ENCODE measurements at places on chromosomes 11 and 22.

GRCh38 chr11:47992959-47993820 lies 12.8 kb downstream of the PTPRJ start:
- no peak for DNase-seq

DNA sequence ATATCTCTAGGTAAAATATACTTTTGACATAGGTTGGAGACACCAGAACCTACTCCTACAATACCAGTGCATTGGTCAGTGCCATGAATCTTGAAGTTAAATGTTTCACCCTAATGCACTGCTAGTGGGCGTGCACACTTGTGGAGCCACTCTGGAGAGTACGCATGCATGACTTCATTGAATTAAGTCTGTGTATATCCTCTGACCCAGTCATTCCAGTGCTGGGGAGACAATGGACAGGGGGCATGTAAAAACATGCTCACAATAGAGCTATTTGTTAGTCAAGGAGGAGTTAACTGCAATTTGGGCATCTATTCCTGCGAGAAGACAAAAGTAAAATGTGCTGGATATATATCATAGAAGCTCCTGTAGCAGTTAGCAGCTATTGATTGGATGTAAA lies 335.4 kb upstream of the NCAM1 start:
- DNase-seq: no peak

GRCh38 chr22:31212783-31213629 lies 908 bp downstream of the LIMK2 start:
- DNase-seq: no peak

- no peak for DNase-seq
Observed at GRCh38 chr11:101435408-101435973, 148.3 kb downstream of the TRPC6 start.

- no peak for DNase-seq
Observed at GRCh38 chr22:34017205-34017604, 96.9 kb upstream of the LARGE1 start.

DNA sequence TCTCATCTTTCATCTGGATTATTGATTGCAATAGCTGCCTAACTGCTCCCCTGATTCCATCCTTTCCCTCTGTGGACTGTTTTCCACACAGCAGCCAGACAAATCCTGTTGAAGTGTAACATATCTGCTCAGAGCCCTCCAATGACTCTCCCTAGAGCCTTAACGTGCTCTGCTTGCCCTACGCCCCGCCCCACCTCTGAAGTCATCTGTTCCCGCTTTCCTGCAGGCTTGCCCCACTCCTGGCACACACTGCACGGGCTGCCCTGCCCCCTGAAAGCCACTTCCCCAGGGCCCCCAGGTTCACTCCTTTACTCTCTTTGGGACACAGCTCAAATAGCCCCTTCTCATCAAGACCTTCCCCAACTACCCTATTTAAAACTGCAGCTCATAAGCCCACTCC lies 59.5 kb downstream of the NECTIN1 start:
- no peak for DNase-seq

DNA sequence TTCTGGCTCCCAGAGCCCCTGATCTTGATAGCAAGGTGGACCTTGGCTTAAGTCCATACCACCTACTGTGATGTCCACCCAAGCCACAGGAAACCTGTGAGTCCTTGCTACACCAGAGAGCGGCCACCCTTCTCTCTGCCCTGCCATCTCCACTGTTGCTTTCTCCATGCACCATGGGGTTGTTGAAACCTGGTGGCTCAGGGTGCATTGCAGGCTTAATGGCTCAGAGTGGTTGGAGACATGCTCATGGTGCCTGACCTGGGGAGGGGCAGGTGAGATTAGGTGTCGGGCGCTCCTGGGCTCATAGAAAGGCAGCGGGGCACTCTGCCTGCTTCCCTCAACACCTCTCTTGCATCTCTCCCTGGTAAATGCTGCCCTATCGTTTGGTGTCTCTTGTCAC lies 25.0 kb upstream of the CACNG2 start:
- no peak for DNase-seq

DNA sequence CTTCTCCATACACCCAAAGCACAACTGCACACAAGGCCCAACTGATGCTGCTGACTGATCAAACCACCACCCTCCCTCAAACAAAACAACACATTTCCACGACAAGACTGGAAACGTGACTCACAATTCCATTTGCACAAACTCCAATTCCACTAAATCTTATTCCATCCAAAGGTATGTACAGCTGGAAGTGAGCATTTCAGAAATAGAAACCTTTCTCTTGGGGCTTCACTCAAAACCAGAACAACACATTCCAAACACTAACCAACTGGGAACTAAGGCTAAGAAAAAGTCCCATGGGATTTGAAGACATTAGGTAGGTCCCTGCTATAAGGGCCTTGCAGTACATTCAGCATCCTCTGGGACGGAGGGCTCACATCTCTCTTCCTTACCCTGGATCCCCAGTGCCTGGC lies 19.6 kb downstream of the MORC2 start:
- DNase-seq: no peak

DNA sequence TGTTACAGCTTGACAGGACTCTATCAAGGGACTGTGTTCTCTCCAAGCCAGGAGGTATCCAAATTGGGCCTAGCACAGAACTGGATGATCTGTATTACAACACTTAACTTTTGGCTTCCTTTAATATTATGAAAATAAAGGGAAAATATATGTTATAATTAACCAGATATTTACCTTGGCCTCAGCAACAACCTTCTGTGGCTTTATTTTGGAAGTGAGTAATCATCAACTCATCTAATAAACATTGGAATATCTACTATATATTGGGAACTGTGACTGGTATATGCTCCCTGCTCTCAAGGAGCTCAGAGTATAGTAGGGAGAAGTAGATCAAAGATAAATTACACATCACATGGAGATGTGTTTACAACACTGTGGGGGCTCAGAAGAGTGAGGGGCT lies 352.2 kb downstream of the METTL15 start:
- no peak for DNase-seq

DNA sequence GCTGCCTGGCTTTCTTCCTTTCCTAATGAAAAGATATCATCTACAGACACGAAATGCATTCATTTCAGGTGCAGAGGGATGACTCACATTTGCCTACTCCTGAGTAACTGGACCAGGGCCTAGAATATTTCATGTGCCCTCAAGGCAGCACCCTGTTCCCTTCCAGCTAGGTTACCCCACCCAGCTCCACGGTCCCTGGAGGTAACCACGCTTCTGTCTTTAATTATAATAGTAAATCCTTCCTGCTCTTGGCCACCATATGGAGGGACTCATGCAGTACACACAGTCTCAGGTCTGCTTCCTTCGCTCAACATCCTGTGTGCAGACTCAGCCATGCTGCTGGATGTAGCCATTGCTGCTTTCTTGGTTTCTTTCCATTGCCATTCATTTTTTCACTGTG lies 22.3 kb downstream of the DHCR7 start:
- DNase-seq: no peak

- DNase-seq: peak; percentile 30
Observed at GRCh38 chr22:40176921-40177737, 596 bp upstream of the TNRC6B start.

- no peak for DNase-seq
Observed at GRCh38 chr11:129705933-129706332, 109.7 kb upstream of the TMEM45B start.

DNA sequence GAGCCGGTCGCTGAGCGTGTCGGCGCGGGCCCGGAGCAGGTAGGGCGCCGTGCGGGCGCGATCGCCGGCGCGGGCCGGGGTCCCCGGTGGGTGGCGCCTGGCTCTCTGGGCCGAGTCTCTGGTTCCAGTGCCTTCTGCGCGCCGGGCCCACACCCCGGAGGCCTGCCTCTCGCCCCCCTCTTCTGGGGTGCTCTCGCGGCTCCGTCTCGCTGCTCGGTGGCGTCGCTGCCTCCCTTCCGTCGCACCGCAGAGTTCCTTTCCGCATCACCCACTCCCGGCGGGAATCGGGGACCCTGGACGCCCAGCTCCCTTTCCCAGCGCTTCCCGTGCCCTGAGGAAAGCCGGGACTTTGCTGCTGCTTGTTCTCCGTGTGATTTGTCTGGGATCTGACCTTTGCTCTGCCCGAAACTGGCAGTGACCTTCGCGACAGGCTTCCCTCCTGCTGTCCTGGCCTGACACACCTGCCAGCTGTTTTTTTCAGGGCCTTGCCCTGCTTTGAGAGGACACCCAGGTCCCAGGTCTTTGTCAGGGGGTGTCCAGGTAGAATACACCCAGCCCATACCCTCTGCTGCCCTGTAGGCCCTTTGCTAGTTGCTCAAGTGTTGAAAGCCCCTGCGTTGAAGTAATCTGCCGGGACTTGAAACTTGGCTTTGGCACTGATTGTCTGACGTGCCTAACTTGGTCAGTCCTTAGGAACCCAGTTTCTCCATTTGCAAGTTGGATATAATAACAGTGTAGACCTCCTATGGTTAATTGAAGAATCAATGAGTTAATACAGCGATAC lies 711 bp downstream of the FDX1 start:
- DNase-seq: no peak

DNA sequence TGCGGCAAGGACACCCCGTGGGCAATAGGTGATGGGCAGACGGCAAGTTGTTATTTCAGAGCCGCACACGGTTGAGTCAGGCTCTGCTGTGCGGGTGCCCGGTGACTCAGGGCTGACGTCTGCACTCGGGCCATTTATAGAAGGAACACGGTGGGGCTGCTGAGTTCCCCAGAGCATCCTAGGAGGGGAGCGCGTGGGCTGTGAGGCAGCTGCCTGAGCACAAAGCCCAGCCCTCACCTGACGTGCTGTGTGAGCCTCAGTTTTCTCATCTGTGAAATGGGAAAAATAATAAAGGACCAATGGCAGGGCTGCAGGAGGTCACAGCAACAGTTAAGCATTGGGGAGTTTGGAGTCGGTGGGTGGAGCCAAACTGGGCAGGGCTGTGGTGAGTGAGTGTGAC lies 11.3 kb upstream of the RHOD start:
- DNase-seq: no peak

GRCh38 chr22:22111983-22112382 lies 129.4 kb upstream of the TOP3B start:
- no peak for DNase-seq

DNA sequence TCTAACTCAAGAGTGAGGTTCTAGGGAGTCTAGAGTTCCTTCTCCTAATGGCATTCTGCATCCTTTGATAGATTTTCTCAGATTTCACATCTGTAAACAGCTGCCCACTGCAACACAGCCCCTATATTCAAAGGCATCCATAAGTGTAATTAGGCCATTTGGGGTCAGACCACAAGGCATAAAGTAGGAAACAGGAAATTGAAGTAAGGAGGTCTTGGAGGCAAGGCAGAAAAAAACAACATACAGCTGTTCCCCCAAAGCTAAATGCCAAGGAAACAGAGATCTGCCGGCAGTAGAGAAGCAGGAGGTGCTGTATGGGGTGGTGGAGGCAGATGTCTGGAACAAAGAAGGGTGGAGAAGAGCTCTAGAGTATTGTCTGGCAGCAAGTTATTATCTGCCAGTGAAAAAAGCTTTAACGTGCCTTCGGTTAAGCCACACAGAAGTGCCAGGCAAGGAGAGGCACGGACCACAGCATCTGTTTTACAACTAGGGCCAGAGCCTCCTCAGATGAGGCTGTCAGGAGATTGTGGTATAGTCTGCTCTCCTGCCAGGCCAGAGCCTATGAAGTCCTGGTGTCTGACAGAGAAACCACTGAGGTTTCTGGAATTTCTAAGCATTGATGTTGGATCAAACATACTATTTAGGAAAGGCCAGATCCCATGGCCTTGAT lies 100.2 kb upstream of the CHRM4 start:
- no peak for DNase-seq

- DNase-seq: no peak
Observed at GRCh38 chr22:45784357-45785277, 113.0 kb downstream of the ATXN10 start.

GRCh38 chr11:100774132-100774531 lies 87.0 kb downstream of the ARHGAP42 start:
- DNase-seq: no peak

- no peak for DNase-seq
Observed at GRCh38 chr11:45056529-45056928, 89.9 kb upstream of the PRDM11 start.

DNA sequence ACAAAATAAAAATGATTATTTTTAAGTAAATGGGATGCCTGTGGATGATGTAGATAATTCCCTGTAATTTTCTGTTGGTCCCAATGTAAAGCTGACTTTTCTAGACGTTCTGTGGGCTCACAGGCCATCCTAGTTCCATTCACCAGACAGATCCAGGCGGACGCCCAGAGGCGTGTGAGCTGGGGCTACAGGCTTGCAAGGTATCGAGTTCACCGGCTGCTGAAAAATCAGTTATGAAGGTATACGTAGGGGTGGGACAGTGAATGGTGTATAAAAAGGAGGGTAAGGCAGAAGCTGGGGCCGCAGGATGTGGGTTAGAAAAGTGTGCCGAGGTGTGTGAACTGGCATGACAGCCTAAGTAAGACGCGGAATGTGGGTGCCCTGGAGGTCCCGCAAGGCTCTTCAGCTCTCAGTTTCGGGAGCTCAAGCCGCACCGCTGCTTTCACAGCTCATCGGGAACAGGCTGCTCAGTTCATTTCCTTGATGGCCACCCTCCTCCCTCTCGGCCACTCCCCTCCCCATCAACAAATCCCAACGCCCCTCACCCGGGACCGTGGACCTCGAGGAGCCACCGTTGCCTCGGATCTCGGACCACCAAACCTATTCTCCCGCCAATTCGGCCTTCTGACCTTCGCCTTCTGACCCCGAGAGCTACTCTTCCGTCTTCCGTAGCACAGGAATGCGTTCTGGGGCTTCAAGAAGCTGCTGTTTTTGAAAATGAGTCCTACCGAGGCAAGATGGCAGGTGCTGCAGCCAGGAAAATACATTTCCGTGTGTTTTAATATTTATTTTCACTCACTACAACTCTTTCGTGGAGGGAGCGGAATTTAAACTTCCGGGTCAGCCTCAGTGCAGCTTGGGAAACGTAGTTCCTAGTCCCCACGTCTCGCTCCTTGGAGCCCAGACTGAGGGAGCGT lies at the start of gene XNDC1N:
XNDC1N (minus strand) TSS at position 775 of the 917 bp plus-strand sequence. CDS start 5,241 bp downstream, outside the sequence.
- no peak for DNase-seq

DNA sequence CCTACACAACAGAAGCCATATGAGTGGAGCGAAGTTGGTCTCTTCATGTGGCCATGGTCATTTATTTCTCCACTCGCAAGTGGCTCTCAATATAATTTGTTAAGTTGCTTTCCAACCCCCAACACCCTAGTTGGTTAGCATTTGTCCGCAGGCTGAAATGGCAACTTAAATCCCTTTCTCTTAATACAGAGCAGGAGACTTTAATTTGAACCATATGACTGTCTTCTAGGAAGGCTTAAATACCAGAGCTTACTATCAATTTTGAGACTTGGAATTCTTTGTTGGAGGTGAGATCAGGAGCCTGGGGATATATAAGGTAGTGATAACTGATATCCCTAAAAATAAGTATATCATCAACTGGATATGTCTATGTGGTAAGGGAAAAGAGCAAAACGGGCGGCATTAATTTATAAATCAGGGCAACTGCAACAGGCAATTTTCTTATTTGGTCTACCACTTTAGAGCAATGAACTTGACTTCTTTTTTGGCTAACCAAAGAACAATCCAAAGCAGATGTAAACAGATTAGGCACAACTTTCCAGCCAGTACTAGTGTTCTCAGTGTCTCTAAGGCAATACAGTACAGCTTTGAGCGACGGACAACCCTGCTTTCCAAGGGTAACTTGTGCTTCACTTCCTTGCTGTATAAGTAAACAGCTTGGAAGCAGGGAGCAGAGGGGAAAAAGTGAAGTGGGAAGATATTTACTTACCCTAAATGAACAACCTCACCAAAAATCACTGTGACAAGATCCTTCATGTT lies 74.7 kb upstream of the APOA1 start:
- no peak for DNase-seq

GRCh38 chr22:30210235-30210909 lies 36.2 kb downstream of the LIF start:
- no peak for DNase-seq

GRCh38 chr11:122186439-122187080 lies 70.5 kb upstream of the BLID start:
- no peak for DNase-seq

Data from stimulated activated CD8-positive, alpha-beta memory T cell treated with anti-CD3 and anti-CD28 coated beads, Interleukin-7, amount 100 ng/mL, for 1 hour (primary cell).